DND-41 (cell line): ENCODE measurements at places on chromosomes 1 and 21.

DNA sequence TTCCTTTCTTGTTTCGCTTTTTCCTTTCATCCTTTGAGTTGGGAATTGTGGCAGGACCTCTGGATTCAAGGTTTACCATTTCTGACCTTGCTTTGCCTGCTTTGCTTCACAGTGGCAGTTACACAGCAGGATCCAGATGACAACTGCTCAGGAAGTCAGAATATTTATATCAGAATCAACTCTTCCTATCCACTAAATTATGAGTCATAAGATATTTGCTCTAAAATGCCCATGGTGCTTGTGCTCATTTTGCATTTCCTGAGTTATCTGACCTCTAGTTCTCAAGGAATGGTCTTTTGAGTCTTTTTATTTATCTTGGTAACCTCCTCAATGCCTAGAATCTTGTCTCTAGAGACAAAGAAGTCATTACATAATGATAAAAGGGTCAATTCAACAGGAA lies 290.8 kb downstream of the LRRC7 start:
- H3K4me3 ChIP-seq = no peak overlapping the region
- no peak overlapping the region for H3K27ac ChIP-seq
- H3K4me1 ChIP-seq = no peaks in the 10 kb centered on the region
- no peaks in the 10 kb centered on the region for H3K27me3 ChIP-seq

- H3K27ac ChIP-seq = no peak overlapping the region
- H3K27me3 ChIP-seq = no peaks in the 10 kb centered on the region
- H3K4me1 ChIP-seq = no peaks in the 10 kb centered on the region
- peaks cover 25% of the 10 kb centered on the region for H3K36me3 ChIP-seq
These were observed 9.1 kb downstream of the YBEY start for GRCh38 chr21:46295177-46295770.

- no peaks in the 10 kb centered on the region for H3K27me3 ChIP-seq
- H3K36me3 ChIP-seq = peaks cover 19% of the 10 kb centered on the region
- H3K4me3 ChIP-seq = no peak overlapping the region
- no peak overlapping the region for H3K27ac ChIP-seq
These were observed 3.1 kb downstream of the OBSCN start for GRCh38 chr1:228210712-228211530.

GRCh38 chr1:15835205-15835740 lies 12.2 kb upstream of the SPEN start:
- no peaks in the 10 kb centered on the region; the same call in 1 of the 2 replicates for H3K36me3 ChIP-seq
- H3K4me3 ChIP-seq = peak overlapping the region; percentile 60
- no peak for DNase-seq
- no peaks in the 10 kb centered on the region for H3K27me3 ChIP-seq
- H3K27ac ChIP-seq = peak overlapping the region; percentile 95
- H3K4me1 ChIP-seq = peaks cover 29% of the 10 kb centered on the region

DNA sequence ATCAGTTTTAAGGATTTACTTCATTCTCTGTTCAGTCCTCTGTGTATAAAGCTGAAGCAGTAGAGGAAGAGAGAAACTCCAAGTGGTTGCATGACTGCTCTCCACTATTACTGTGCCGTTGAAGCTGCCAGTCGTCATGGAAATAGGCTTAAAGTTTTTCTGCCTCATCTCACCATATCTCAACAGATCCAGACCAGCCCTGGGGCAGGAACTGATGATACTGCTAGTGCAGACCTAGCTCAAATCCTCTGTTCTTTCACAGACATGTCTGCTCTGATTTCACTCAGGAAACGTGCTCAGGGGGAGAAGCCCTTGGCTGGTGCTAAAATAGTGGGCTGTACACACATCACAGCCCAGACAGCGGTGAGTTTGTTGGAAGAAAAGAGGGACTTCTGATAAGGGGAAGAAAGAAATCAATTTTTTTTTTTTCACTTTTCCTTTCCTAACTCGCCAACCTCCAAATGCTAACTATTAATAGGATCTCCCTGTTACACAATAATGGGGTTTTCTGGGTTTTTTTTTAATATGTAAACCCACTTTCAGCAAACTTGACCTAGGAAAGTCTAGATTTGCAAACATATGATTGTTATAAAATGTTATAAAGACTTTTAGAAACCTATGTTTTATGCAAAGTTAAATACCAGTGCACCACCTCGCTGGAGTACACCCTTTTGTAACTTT lies 22.2 kb upstream of the STRIP1 start:
- H3K4me3 ChIP-seq = no peak overlapping the region
- H3K27me3 ChIP-seq = no peaks in the 10 kb centered on the region
- peaks cover 83% of the 10 kb centered on the region for H3K36me3 ChIP-seq
- H3K27ac ChIP-seq = no peak overlapping the region
- DNase-seq = no peak
- H3K4me1 ChIP-seq = no peaks in the 10 kb centered on the region

- no peak overlapping the region for H3K27ac ChIP-seq
- H3K36me3 ChIP-seq = no peaks in the 10 kb centered on the region
- H3K27me3 ChIP-seq = no peaks in the 10 kb centered on the region
- no peak for DNase-seq
- no peaks in the 10 kb centered on the region for H3K4me1 ChIP-seq
- H3K4me3 ChIP-seq = no peak overlapping the region
These were observed 46.8 kb downstream of the NTMT2 start for GRCh38 chr1:170192546-170192945.

- DNase-seq = no peak
- no peak overlapping the region for H3K4me3 ChIP-seq
- no peaks in the 10 kb centered on the region for H3K27me3 ChIP-seq
- no peaks in the 10 kb centered on the region for H3K4me1 ChIP-seq
These were observed 23.8 kb downstream of the UBE4B start for GRCh38 chr1:10056599-10056987.

DNA sequence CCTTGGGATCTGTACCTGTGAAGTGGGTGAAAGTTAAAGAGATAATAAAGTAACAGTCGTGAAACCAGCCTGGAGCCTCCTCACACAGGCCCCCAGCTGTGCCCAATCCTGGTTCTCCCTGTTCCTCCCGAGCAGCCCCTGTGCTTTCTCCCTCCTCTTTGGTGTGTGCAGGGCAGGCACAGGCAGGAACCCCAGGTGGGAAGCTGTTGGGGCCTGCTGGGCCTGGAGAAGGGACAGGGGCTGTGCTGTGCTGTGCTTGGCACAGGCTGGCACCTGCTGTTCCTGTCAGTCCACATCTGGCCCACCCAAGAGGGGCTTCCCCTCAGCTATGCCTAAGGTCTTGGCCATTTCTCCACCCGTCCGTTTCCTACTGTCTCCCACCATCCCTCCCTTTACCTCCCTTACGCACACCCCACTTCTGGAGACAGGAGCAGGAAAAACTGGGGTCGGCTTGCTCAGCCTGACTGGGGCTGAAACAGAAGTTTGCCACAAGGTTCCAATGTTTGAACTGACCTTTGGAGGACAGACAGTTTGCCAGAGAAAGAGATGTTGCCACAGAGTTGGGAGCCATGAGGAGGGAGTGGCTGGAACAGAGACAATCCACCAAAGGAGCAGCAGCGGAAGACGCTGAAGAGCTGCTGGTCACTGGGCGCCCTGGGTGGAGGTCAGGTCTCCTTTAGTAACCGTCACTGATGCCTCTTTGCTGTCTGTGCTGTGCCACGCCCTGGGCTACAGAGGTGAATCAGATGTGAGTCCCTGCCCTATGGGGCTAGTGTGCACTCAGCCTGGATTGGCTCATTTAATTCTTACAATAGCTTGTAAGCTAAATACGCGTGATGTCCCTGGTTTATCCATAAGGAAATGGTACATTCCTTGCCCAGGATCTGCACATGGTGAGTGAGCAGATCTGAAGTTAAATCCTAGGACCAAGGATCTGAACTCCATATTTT lies 18.8 kb upstream of the ARTN start:
- H3K27ac ChIP-seq = no peak overlapping the region
- peaks cover 6% of the 10 kb centered on the region; the same call in 1 of the 2 replicates for H3K4me1 ChIP-seq
- no peak overlapping the region for H3K4me3 ChIP-seq
- 0 out of 2 replicates have a peak, but pooled peaks cover 5% of the 10 kb centered on the region for H3K36me3 ChIP-seq
- no peaks in the 10 kb centered on the region for H3K27me3 ChIP-seq
- no peak for DNase-seq

- H3K27me3 ChIP-seq = no peaks in the 10 kb centered on the region
- no peak overlapping the region for H3K27ac ChIP-seq
- no peak overlapping the region for H3K4me3 ChIP-seq
- no peak for DNase-seq
- H3K36me3 ChIP-seq = no peaks in the 10 kb centered on the region
These were observed 7.0 kb downstream of the GPA33 start for GRCh38 chr1:167083066-167083665.

GRCh38 chr1:7089497-7089896 lies 304.2 kb downstream of the CAMTA1 start:
- no peak overlapping the region for H3K4me3 ChIP-seq
- H3K36me3 ChIP-seq = no peaks in the 10 kb centered on the region
- H3K27ac ChIP-seq = no peak overlapping the region
- no peaks in the 10 kb centered on the region for H3K27me3 ChIP-seq

- no peaks in the 10 kb centered on the region for H3K36me3 ChIP-seq
- no peak overlapping the region for H3K27ac ChIP-seq
- no peaks in the 10 kb centered on the region for H3K27me3 ChIP-seq
- DNase-seq = peak; percentile 27
- no peak overlapping the region for H3K4me3 ChIP-seq
- no peaks in the 10 kb centered on the region for H3K4me1 ChIP-seq
These were observed 103.7 kb downstream of the NCAM2 start for GRCh38 chr21:21101911-21102310.

DNA sequence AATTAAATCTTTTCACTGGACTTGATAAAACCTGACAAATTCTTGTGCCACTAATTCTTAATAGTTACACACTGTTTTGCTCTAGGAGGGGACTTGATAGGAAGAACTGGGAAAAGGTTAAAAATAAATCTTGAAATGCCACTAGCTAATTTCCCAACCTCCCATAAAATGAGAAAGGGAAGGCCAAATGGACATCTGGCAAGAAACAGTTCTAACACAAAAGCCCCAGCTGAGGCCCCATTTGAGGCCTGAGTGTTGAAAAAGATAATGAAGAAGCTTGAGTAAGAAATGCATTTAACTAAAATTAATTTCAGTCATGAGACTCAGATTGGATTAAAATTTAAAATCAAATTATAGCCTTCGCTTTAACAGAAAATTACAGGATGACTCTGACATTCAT lies 11.2 kb upstream of the RAP1GAP start:
- H3K27me3 ChIP-seq = no peaks in the 10 kb centered on the region
- no peak overlapping the region for H3K27ac ChIP-seq
- DNase-seq = no peak
- H3K4me3 ChIP-seq = no peak overlapping the region
- H3K4me1 ChIP-seq = no peaks in the 10 kb centered on the region
- peaks cover 56% of the 10 kb centered on the region for H3K36me3 ChIP-seq

- peak; percentile 93 for DNase-seq
- H3K4me1 ChIP-seq = peaks cover 31% of the 10 kb centered on the region
- no peaks in the 10 kb centered on the region; the same call in 1 of the 2 replicates for H3K36me3 ChIP-seq
- H3K4me3 ChIP-seq = peak within 1 kb of the TSS; percentile 63
These were observed at the start of gene RLF for GRCh38 chr1:40161125-40161887. Gene RLF, plus strand, starts transcription at chr1:40161387. Its CDS starts 13 bp downstream, at chr1:40161400.

GRCh38 chr1:184716158-184716557 lies 38.5 kb downstream of the EDEM3 start:
- no peaks in the 10 kb centered on the region for H3K4me1 ChIP-seq
- no peaks in the 10 kb centered on the region for H3K27me3 ChIP-seq
- no peak overlapping the region for H3K4me3 ChIP-seq
- DNase-seq = no peak
- peaks cover 92% of the 10 kb centered on the region for H3K36me3 ChIP-seq
- H3K27ac ChIP-seq = no peak overlapping the region

GRCh38 chr1:113941245-113941559 lies 12.1 kb downstream of the HIPK1 start:
- no peaks in the 10 kb centered on the region for H3K27me3 ChIP-seq
- DNase-seq = no peak
- no peak overlapping the region for H3K27ac ChIP-seq

DNA sequence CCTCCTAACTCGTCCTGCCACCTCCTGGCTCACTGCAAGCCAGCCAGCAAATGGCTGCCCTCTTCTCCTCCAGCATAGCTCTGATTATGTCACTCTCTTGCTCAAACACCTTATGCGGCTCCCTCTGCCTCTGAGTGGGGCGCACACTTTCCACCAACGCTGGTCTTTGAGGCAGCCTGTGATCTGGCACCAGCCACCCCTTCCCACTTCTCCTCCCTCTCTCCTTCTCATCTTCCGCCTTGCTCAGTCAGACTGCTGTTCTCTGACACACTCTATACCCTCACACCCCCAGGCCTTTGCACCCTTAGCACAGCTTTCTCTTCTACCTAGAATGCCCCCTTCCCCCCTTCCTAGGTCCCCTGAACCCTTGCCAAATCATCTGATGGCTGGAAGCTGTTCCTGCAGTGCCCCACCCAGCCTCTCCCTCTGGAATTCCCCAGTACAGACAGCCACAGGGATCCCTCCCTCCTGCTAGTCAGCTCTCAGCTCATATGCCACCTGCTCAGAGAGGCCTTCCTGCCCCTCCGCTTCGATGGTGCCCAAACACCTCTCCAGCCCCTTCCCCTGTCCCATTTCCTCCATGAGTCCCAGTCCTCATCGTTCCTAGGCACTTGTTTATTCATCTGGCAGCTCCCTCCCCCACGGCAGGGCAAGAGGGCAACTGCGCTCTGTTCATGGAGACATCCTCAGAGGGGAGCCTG lies 21.7 kb upstream of the PEF1 start:
- H3K4me3 ChIP-seq = no peak overlapping the region
- H3K27me3 ChIP-seq = peaks cover 23% of the 10 kb centered on the region
- H3K36me3 ChIP-seq = no peaks in the 10 kb centered on the region
- H3K4me1 ChIP-seq = no peaks in the 10 kb centered on the region

DNA sequence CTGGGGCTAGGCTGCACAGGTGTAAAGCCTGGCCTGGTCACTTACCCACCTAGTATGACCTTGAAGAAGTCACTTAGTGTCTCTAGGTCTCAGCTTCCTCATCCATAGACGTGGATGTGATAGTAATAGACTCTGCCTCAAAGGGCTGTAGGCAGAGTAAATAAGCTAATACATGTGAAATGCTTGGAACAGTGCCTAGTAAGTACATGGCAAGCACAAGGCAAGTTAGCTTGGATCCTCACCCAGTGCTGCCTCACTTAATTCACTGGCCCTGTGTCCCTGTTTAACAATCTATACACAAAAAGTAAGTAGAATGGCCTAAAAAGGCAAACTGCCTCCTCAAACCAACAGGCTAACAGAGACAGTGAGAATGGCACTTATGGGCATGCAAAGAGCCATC lies 167.8 kb downstream of the PIGK start:
- no peak overlapping the region for H3K4me3 ChIP-seq
- DNase-seq = no peak
- no peaks in the 10 kb centered on the region for H3K27me3 ChIP-seq
- no peaks in the 10 kb centered on the region for H3K36me3 ChIP-seq
- H3K4me1 ChIP-seq = peaks cover 21% of the 10 kb centered on the region

- no peak overlapping the region for H3K27ac ChIP-seq
- H3K4me1 ChIP-seq = peaks cover 17% of the 10 kb centered on the region
- H3K4me3 ChIP-seq = no peak overlapping the region
- DNase-seq = no peak
- no peaks in the 10 kb centered on the region for H3K27me3 ChIP-seq
- H3K36me3 ChIP-seq = no peaks in the 10 kb centered on the region
These were observed 88.1 kb upstream of the HIVEP3 start for GRCh38 chr1:42006836-42007235.
